Astrocyte of the hippocampus (primary cell): ENCODE measurements at places on chromosomes 1 and 21.
A peak's percentile ranks its signal among the peaks of the same experiment; 100 is the strongest.

- peak; percentile 41 for DNase-seq
Observed at GRCh38 chr21:44012474-44013379, 618 bp downstream of the TRAPPC10 start.

DNA sequence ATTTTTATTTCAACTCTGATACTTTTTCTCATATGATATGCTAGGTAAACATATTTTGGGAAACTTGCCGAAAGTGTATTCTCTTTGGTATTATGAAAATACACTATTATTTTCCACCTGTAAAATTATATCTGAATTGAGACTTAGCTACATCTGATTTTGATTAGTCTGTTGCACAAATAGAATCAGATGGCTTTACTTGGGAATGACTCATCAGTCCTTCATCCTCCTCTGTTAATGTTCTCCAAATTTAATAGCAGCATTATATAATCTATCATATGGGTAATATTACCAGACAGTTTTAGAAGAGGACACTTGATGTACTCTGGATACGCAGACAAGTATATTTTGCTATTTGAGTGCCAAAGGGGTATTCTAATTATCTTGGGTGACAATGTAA lies 245.3 kb downstream of the CTH start:
- no peak for DNase-seq

DNA sequence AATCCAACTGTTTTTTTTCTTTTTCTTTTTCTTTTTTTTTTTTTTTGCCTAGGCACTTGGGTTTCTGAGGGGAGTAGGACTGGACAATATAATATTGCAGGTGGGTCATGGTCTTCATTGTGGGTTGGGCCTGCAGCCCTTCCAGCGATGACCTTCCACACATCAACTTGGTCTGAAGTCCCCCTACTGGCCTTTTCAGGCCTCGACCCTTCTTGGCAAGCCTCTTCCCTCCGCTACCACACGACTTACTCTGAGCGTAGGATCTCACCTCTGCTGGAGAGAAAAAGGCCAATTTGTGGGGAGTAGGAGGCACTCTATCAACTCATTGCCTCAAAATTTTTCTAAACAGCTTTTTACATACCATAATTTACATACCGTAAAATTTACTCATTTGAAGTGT lies 51.1 kb upstream of the GRIK3 start:
- DNase-seq = no peak

GRCh38 chr1:227779021-227779441 lies 36.4 kb upstream of the PRSS38 start:
- no peak for DNase-seq

DNA sequence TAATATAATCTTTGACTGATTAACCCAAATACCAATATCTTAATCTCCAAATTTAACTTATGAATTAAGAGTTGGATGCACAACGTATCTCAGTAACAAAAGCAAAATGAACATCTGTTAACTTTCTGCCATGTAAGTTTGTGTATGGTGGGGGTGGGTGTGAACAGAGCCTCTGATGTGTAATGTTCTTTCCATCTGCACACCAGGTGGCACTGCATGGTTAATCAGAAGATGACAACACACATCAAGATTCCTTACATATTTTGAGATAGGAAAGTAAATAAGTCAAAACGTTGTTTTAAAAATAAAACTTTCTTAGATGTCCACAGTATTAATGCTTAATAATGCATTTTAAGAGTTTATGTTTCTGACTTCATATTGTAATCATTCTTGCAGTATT lies 251.9 kb downstream of the DPYD start:
- peak; percentile 34 for DNase-seq

- peak; percentile 96 for DNase-seq
Observed at GRCh38 chr1:1019122-1019999, 559 bp upstream of the AGRN start.
